ENCODE measurements at places on chromosomes 1 and 21.

DNA sequence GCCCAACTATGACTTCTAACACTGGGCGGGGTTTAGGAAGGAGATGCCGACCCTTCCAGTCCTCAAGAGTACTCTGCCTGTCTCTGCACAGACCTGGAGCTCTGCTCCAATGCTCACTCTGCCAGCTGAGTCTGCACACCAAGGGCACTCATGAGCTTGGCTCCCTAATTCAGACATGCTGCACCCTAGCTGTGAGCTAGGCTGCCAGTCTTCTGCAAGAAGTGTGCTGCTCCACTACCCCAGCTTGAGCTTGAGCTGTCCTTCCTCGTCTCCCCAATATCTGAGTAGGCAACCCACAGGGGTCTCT, 13.2 kb downstream of the TP53BP2 start:
- no peak for DNase-seq

DNA sequence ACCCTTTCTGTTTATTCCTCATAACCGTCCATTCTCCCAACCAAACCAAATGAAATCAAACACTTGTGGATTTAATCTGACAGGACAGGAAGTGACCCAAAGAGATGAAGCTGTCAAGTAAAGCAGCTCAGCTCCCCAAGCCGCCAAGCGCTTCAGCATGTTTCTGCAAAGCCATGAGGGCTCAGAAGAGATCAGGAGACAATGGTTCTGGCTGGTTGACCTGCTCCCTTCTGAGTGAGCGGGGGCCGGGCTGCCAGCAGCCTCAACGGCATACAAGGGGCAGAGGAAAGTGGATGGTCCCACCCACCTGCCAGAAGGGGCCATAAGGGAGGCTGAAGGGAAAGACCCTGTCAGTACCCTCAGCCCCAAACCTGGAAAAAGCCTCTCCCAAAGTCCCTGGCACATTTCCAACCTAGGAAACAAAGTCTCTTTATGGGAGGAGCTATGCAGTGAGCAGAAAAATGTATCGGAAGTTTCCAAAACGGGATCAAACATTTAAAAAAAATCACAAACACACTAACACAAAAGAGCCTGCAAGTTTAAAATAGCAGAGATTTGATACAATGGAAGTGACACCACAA, 45.4 kb downstream of the SLC45A1 start:
- peak; percentile 63 for DNase-seq

- no peak for DNase-seq
Measured at GRCh38 chr21:35179990-35180540, 131.0 kb upstream of the RUNX1 start.

GRCh38 chr1:46013581-46013980, 118.8 kb downstream of the PIK3R3 start:
- DNase-seq: no peak

DNA sequence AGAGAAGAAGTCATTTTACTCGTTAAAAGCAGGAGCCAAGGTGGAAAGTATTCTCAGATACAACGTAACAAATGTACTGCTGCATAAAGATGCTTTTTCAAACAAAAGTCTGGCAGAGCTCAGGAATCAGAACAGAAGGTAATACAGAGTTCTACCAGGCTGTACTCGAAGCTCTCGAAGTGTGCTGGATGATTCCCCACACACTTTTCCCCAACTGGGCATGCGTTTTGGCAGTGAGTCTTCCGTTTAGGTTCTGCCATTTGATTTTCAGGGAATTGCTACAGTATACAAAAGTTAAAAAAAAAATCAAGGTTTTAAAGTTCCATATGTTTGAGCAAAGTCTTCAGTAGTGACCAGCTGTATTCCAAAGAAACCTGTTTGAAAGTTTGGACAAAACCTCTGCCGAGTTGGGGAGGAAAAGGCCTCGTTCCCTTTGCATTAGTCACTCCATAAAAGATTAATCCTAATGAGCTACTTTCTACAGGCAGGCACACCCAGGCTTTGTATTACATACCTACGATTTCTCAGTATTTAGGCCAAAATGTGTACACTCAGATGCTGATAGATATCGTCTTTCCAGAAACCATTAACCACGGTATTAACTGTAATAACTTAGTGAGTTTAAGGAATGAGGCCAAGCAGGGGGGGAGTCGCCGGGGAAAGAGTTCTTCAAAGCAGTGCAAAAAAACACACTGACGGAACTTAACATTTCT, 477.1 kb downstream of the LMO4 start:
- no peak for DNase-seq

- peak; percentile 100 for DNase-seq
Measured at GRCh38 chr1:110963691-110964454, at the start of gene LRIF1. TSS of gene LRIF1 (minus strand) at chr1:110963922. CDS start at chr1:110963688, 234 bp downstream.

GRCh38 chr1:39540504-39541031, 36.0 kb downstream of the PABPC4 start:
- no peak for DNase-seq

DNA sequence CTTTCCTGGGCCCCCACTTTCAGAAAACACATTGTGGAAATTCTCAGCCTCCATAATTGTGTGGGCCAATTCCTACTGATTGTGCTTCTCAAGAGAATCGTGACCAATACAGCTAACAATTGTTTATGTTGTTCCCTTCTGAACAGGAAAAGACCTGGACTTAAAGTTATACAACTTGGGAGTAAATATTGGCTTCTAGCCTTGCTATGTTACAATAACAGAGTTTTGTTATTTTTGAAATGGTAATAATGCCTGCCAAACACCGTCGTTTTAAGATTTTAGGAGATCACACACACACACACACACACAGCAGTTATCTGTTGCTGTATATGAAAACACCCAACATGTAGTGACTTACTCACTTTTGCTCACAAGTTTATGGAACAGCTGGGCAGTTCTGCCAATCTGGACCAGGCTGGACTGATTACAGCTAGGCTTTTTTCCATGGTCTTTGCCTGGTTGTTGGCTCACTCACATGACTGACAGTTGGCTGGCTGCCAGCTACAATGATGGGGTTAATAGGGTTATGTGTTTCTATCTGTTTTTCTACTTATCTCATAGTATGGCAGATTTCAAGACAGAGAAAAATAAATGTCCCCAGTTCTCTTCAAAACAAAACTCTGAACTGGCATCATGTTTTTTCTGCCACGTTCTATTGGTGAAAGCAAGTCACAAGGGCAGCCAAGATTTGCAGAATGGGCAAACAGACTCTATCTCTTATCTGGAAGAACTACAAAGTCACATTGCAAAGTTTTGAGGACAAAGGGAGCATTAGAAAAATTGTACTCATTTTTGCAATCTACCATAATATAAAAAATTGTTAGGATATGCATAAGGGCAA, 447.5 kb downstream of the NEGR1 start:
- DNase-seq: no peak

- no peak for DNase-seq
Measured at GRCh38 chr1:44084998-44085675, 33.5 kb upstream of the KLF17 start.

GRCh38 chr21:23394458-23394857, 2212.8 kb downstream of the MRPL39 start:
- DNase-seq: no peak

GRCh38 chr1:18932387-18932786, 24.1 kb downstream of the IFFO2 start:
- DNase-seq: no peak

DNA sequence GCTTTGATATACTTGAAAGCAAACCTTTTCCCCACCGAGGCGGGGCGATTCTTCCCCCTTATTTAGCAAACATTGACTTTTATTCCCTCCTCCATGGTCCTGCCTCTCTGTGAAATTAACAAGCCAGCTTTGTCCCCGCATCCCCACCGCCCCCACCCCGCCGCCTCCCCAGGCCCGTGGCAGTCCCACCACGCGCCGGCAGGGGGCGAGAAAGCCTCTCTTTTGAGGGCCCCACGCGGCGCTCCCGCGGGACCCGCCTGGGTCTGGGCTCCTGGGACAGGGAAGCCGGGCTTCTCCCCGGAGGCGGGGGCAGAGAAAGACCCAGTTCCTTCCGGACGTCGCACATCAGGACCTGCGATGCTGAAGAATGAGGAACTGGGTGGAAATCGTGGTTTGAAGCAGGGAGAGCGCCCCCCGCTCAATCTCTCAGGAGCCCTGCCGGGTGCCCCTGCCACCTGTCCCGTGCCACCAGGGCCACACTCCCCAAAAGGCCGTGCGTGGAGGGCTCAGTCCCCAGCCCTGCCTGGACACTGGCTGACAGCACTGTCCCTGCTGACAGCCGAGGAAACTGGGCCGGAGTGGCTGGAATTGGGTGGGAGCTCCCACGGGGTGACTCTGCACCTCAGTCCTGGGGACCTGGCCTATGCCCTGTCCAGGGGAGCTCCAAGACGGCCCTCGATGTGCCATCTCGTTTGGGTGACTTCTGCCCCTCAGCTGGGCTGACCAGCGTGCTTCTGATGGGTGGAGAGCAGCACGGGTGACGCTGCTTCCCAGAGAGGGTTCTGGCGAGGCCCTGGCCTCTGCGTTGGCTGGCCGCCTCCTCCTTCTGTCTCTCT, 8.6 kb upstream of the ACTRT2 start:
- DNase-seq: peak; percentile 63

DNA sequence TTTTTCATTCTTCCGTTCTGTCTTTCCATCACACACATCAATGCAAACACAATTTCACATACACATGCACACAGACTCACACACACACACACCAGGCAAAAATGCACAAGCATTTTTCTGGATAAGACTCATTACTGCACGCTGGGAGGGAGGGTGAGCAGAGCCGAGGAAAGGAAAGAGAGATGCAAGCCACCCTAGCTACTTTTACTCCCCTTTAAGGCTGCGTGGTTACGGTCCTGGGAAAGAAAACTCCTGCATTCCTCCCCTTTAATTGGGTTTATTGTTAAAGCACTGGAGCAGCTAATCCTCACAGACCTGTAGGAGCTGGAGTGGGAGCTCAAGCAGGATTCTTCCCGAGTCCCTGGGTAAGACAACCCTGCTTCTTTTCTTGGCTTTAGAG, at the start of gene CAMK1G:
Gene CAMK1G (plus strand): TSS at position 307 of the 400 bp plus-strand sequence. CDS start 11,270 bp downstream, outside the sequence.
- DNase-seq: no peak

DNA sequence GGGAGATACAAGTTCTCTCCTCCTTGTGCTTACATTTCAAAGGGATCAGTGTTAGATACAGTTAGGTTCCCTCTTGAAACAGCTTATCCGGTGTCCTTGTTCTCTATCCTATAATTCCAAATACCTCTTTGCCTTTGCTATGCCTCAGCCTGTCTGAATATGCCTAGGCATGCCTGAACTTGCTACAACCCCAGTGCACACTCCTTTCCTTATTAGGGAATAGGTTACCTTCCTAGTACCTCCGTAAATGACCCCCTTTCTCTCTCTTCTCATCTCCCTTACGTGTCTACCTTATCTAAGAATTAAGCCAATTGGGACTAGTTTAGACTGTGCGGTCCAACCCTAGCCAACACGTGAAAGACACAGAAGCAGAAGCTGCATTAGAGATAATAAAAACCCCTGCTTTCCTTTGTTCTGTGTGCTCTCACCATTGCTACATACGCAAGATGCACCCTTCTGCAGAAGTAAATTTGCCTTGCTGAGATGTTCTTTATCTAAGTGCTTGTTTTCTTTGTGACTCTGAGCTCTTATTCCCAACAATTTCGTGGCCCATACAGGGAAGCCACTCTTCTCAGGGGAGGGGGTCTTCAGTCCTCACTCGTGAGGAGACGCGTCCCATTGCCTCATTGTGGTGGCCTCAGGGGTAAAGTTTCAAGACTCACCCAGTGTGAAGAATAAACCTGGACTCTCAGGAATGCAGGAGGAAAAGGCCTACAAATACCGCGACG, 802.1 kb downstream of the PLA2G4A start:
- DNase-seq: no peak

DNA sequence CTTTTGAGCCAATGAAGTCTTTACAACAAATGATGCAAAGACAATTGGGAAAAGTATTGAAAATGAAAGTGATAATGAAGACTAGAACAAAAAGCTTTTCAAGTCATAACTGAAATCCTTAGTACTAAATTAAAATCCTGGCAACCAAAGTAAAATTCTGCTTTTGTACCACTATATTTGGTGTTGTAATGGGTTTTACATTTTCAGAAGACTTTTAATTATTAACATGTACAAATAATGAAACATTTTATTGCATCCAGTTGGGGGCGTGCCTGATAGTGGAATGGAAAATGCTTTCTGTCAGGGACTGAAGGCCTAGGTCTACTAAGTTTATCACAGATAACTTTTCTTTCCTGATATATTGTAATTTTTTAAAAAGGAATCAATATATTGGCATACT, 89.4 kb downstream of the SDCCAG8 start:
- no peak for DNase-seq
